Inflammatory macrophage (primary cell): ENCODE measurements at places on chromosomes 7 and 10.

- DNase-seq, result no peak
Observed at GRCh38 chr7:136336932-136337331, 359.8 kb upstream of the MTPN start.

GRCh38 chr7:50145801-50146338 is 52.8 kb upstream of the ZPBP start:
- DNase-seq, result no peak

- DNase-seq, result no peak
Observed at GRCh38 chr10:131354380-131354779, 42.9 kb upstream of the TCERG1L start.

- no peak for DNase-seq
Observed at GRCh38 chr10:115073796-115074195, 19.4 kb upstream of the ATRNL1 start.

DNA sequence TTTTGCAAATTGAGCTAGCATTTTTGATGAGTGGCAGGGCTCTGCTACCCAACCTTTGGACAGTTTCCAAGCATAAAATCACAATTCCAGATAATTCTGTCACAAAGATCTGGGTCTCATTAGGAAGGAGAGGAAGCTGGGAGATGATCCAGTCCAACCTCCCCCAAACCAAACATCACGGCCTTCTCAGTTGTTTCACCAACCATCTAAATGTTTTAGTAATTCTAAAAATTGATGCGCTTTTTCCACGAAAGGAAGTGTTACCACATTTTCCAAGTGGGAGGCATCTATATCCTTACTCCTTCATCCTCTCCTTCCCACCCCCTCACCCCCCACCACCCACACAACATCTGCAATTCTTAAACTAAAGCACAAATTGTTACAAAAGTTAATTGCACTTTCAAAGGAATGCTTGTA is 108.3 kb downstream of the EGFR start:
- no peak for DNase-seq

DNA sequence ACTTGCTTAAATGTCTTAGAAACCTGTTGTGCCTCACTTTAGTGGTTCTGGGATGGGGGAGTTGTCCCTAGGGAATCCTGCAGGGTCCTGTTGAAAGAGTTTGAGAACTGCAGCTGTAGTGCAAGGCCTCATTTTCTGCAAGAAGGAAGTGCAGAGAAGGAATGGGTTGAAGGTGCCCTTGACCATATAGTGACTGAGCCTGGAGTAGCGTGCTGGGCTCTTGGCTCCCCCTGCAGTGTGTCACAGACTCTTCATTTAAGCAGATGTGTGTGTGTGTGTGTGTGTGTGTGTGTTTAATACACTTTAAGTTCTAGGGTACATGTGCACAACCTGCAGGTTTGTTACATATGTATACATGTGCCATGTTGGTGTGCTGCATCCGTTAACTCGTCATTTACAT is 92.2 kb downstream of the GRK5 start:
- DNase-seq, result no peak

DNA sequence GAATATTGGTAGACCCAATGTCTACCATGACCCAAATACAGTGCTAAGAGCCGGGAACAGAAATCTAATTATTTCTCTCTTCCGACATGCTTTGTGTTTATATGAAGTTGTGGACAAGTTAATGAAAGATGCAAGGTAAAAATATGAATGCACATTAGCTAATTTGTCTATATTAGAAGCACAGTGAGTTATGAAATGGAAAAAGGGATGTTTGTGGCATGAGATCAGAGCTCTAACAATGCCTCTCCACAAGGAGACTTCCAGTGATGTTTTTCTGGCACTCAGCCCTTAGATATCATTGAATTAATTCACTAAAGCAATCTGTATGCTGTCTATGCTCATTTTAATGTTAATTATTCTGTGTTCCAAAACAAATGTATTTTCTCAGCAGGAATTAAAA is 897.2 kb downstream of the CNTNAP2 start:
- no peak for DNase-seq

GRCh38 chr10:123994417-123995081 is 98.8 kb downstream of the CHST15 start:
- peak; percentile 85 for DNase-seq

GRCh38 chr7:81526971-81527370 is 242.9 kb downstream of the HGF start:
- no peak for DNase-seq

GRCh38 chr10:6240254-6240653 is 37.5 kb downstream of the PFKFB3 start:
- DNase-seq, result no peak

DNA sequence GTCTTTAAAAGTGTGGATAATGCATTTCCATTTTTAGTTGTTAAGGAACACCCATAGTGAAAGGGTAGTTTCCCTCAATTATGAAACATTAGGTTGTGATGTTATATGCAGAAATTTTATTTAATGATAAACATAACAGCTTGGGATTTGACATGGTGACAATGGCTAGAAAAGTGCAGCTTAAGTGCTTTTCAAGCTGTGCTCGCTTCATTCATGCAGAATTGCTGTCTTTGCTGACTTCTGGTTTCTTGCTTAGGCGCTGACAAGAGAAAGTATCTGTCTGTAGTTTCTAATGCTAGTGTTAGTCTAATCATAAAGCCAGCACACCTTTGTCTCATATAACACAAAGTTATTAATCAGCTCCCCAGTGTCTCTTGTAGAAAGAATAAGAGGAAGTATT is 170.0 kb downstream of the ARL5B start:
- no peak for DNase-seq
